ENCODE measurements at places on chromosomes 3 and 15.
A peak's percentile ranks its signal among the peaks of the same experiment; 100 is the strongest.

DNA sequence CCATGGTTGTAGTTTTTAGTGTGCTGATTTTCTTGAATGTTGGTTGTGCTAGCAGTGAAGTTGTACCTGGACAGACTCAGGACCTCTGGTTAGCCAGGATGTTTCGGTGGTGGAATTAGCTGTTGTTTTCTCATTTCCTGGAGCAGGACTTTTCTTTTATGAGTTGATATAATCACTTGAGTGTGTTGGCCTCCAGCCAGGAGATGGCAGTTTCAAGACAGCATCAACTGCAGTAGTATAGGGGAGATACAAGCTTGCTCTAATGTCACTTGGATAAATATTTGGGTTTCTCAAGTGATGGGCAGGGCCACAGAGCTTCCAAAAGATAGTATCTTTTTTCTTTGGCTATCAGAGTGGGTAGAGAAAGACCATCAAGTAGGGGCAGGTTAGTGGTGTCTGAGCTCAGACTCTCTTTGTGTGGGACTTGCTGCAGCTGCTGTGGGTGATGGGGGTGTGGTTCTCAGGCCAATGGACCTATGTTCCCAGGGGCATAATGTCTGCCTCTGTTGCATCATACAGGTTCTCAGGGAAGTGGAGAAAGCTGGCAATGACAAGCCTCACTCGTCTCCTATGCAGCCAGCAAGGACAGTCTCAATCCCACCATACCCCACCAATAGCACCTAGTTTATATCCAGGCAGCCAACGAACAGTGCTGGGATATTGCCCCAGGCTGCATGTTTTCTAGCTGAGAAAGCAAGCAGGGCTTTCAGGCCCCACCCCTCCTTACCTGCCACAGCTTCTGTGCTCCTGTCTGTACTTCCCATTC lies 14.6 kb upstream of the OR5K2 start:
- peak; percentile 90 for DNase-seq

DNA sequence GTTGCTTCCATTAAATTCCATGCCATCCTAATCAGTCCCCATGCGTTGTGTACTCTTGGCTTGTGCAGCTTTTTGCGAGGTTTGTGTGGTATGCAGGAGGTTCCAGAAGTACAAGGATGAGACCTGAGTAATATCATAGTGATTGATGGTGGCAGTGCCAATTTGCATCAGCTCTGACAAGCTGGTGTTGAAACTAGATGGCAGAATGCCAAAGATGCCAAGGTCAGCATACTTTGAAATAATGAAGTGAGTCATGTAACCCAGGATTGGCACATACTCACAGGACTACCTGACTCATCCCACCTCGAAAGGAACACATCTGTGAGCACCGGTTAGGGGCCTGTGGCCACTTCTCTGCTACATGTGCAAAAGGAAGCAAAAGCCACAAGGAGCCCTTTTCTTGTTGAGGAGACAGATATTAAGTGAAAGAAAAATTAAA lies 14.3 kb downstream of the KAT2B start:
- DNase-seq, result peak; percentile 100

GRCh38 chr3:159187706-159188105 lies 385.9 kb downstream of the MFSD1 start:
- no peak for DNase-seq

DNA sequence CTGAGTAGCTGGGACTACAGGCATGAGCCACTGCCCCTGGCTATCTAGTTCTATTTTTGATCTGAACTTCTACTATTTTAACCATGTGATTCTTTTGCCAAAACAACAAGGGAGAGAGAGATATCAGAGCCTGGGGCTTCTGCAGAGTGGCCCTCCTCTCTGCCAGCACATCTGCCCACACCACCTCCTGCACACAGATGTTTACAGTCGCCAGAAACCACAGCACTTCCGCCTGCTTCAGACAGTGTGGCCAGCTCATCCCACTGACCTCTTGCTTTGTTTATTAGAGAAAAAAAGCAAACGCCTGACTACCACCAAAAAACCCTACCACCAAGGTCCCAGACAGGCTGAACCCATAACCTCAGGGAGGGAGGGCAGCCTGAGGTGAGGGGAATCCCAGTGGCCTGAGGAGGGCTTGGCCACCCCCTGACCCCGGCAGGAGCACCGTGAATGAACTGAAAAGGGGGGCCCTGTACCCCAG lies 85.9 kb upstream of the ABHD2 start:
- no peak for DNase-seq

DNA sequence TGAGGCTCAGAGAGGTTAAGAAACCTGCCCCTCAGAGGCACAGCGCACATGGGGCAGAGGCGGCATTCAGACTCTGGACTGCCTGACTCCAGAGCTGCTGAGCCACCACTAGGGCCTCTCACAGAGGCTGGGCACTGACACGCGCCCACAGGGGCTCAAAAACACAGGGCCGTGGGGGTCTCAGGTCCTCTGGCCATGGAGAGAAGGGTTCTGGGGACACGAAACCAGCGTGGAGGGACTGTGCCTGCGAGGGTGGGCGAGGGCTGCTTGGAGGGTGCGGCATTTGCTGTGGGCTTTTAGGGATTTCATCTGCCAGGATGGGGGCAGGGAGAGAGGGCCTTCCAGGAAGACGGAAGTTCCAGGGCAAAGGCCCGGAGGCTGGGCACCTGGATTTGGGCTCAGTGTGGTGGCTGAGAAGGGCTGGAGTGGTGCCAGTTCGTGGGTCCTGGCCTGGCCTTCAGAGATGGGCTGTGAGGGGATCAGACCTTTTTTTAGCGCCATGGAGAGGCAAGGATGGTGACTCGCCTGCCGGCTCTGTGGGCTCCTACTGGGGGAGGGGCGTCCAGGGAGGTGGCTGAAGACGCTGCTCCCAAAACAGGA lies 69.6 kb downstream of the EFCAB12 start:
- no peak for DNase-seq

GRCh38 chr3:167777356-167777755 lies 41.8 kb downstream of the SERPINI1 start:
- DNase-seq, result no peak

DNA sequence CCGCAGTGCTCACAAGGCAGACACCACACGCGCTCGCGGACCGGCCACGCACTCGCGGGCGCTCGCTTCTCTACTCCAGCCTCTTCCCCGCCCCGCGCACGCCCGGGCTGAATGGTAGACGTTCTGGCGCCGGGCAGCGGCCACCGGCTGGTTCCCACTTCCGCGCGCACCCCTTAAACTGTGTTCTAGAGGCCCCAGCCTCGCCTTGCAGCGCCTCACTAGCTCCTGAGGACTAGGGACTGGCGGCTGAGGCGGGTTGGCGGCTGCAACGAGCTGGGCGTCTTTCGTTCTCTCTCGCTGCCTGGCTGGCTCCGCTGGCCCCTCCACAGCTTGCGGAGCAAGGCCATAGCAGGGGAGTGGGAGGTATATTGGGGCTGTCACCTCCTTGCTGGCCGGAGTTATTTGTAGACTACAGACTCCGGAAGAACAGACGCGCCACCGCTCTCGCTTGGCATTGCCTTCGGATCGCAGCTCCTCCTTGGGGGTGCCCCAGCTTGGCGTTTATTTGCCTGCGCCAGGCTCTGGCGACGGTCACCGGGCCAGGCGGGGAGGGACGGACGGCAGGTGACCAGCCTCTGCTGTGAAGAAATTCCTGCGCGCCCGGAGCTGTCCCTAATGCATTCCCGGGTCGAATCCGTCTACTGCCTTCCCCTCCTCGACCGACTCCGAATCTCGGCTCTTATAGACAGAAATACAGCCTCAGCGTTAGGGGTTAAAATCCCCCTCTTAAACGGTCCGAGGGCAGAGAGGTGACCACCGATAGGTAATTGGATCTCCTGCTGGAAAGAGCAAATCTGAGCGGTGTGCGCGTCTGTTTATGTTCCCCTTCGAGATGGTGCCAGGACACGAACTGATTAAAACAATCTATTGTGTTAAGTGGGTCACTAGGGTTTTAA lies 1.3 kb downstream of the GREM1 start:
- DNase-seq, result peak; percentile 24

Data from epithelial cell of esophagus (primary cell).